ENCODE measurements at places on chromosomes 5 and 9.

- H3K4me3 ChIP-seq = no peak overlapping the region
- H3K27ac ChIP-seq = no peak overlapping the region
- DNase-seq = no peak
- H3K27me3 ChIP-seq = peaks cover 12% of the 10 kb centered on the region
These were observed 22.7 kb downstream of the CAMK2A start for GRCh38 chr5:150266871-150267291.

- H3K4me3 ChIP-seq = no peak overlapping the region
- peaks cover 2% of the 10 kb centered on the region for H3K4me1 ChIP-seq
- H3K27me3 ChIP-seq = peaks cover 40% of the 10 kb centered on the region
- DNase-seq = no peak
- no peaks in the 10 kb centered on the region for H3K36me3 ChIP-seq
- H3K27ac ChIP-seq = no peak overlapping the region
These were observed 25.6 kb upstream of the CAST start for GRCh38 chr5:96636594-96636993.

DNA sequence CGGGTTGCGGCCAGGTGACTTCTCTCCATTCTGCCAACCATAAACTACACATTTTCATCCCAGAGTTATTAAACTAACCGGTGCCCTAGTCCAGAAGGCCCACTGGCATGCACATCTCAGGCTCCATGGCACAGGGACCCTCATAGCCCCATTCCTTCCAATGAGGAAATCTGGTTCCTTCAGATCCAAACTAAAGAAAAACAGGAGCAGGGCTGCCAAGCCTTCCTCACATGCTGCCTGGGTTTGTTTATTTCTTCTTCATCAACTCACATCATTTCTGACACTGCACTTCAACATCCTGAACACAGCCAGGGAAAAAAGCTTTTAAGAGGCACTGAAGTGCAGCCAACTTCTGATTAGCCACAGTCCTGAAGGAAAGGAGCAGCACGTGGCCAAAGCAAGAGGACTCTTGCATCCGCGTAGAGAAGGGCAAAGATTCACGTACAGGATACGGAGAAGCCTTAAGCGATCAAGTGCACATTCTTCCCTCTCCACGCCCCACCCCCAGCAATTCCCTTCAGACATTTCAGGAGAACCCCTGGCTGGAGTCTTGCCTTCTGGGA is 22.5 kb downstream of the LHFPL2 start:
- no peaks in the 10 kb centered on the region for H3K36me3 ChIP-seq
- H3K4me1 ChIP-seq = no peaks in the 10 kb centered on the region
- H3K4me3 ChIP-seq = no peak overlapping the region
- H3K27ac ChIP-seq = no peak overlapping the region
- no peak for DNase-seq

DNA sequence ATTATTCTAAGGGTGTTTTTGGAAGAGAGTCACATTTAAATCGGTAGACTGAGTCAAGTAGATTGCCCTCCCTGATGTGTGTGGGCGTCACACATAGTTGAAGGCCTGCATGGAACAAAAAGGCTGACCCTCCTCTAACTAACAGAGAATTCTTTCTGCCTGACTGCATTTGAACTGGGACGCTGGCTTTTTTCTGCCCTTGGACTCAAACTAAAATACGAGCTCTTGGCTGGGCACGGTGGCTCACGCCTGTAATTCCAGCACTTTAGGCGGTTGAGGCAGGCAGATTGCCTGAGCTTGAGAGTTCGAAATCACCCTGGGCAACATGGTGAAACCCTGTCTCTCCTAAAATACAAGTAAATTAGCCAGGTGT is 209.4 kb downstream of the MAN2A1 start:
- H3K36me3 ChIP-seq = no peaks in the 10 kb centered on the region
- no peaks in the 10 kb centered on the region for H3K27me3 ChIP-seq
- H3K27ac ChIP-seq = no peak overlapping the region
- DNase-seq = no peak

- no peak for DNase-seq
- H3K27ac ChIP-seq = no peak overlapping the region
- peaks cover 5% of the 10 kb centered on the region for H3K4me1 ChIP-seq
- no peaks in the 10 kb centered on the region for H3K36me3 ChIP-seq
These were observed 79.7 kb upstream of the ICE1 start for GRCh38 chr5:5342784-5343183.

- no peak for DNase-seq
- no peak overlapping the region for H3K27ac ChIP-seq
- H3K4me1 ChIP-seq = peaks cover 13% of the 10 kb centered on the region
- peaks cover 38% of the 10 kb centered on the region for H3K27me3 ChIP-seq
These were observed 14.2 kb upstream of the C5orf47 start for GRCh38 chr5:173974688-173975239.

Data from activated naive CD4-positive, alpha-beta T cell treated with anti-CD3 and anti-CD28 coated beads, Interleukin-2, amount 10 ng/mL, durations not matched to agents 7 days and 5 days (primary cell).